ENCODE measurements at places on chromosomes 12 and 14. TPM values are rescaled to one million over a fixed set of nuclear protein-coding genes. Genes with fewer than 3 reads are reported as not detected.

DPPA3 gene
- total RNA-seq: not detected

SIX1 gene
- total RNA-seq: 24.1 TPM

DNA sequence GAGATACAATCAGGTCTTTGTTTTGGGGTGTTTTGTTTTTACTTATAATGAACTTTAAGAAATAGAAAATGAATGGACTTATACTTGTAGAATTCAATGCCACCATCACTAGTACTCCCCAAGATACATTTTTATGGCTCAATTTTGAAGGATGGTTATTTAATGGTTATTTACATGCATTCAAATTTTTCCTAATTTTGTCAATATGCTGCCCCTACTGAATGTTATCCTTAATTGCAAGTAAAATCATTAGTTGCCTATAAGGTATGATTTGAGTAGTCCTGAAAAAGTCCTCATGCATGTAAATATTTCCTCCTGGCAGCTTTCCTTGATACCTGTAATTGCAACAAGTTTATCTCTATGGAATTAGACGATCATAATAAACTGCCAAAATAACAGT is 391.2 kb downstream of the BCAT1 start:
- no peak for DNase-seq

GRCh38 chr12:82972624-82973023 is 285.9 kb downstream of the TMTC2 start:
- peak; percentile 20 for DNase-seq

DNA sequence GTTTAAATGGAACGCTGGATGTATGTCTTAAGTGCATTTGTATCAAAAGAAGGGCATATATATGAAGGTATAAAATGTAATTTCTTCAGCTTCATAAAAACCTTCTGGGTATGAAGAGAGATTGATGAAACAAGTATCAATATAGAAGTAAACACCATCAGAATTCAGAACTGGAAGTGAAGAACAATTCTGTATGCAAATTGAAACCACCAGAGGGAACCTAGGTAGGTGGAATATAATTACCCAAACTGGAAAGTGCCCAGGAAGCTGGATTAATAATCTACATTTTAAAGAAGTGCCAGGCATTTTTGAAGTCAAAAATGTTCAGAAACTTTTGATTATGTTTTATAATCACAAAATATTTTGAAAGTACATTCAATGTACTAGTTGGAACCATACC is 336.2 kb upstream of the GARIN6 start:
- DNase-seq: no peak

GRCh38 chr12:102602521-102602920 is 122.2 kb upstream of the IGF1 start:
- no peak for DNase-seq

DNA sequence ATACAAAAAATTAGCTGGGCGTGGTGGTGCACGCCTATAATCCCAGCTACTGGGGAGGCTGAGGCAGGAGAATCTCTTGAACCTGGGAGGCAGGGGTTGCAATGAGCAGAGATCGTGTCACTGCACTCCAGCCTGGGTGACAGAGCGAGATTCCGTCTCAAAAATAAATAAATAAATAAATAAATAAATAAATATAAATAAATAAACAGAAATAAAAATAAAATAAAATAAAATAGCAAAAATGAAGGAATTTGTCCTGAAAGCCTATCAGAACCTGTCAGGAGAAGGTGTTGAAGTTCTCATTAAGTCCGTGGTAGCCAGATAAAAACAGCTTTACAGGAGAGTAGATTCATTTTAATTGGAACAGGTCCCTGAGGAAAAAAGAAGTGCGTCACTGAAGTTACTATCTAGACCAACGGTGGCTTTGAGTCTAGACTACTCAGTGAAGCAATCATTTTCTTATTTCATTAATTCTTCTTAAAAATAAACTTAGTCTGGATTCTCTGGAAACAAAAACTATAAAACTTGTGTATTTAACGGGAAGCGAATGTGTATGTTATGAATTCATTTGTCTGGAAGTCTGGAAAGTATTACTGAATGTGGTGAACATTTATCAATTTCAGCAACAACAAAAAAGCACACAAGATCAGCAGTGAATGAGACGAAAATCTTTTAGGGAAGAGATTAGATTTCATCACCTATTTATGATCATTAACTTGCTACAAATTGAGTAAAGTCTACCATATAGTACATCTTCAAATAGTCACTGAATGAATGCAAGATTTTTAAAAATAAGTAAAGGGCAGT is 248.5 kb upstream of the PDE3A start:
- DNase-seq: no peak

GRCh38 chr14:105477660-105478397 is 3.2 kb downstream of the CRIP2 start:
- no peak for DNase-seq

DNA sequence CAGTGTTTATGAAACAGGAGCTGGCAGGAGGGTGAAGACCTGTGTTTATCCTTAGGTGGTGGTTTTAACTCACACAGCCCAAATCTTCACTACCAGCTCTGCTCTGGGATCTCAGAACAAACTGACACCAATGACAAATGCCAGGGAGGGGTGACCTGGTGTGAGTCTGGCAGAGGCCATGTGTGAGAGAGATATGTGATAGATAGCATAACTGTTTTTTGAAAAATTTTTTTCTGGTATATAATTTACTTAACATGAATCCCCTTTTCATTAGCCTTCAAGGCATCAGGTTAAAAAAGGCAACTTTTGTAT is 51.5 kb downstream of the SLC38A4 start:
- DNase-seq: no peak

DNA sequence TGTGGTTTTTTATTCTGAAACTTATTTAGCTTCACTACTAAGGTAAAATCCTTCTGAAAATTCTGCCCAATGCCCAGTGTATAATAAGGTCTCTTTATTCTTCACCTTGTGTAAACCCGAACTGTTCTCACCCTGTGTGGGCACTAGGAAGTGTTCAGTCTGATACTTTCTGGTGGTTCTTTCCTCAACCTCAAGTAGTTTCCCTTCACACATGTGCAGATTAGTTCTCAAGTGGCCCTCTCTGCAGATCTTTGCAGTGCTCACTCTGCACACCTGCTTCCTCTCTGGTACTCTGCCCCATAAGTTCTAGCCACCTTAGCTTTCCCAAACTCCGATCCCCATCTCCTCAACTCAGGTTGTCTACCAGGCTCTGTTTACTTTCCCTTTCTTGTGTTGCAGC is 61.6 kb downstream of the RAD51B start:
- no peak for DNase-seq

GRCh38 chr12:93302331-93303229 is 75.1 kb upstream of the NUDT4 start:
- no peak for DNase-seq
